ENCODE measurements at places on chromosomes 11 and 22.
A peak's percentile ranks its signal among the peaks of the same experiment; 100 is the strongest.

DNA sequence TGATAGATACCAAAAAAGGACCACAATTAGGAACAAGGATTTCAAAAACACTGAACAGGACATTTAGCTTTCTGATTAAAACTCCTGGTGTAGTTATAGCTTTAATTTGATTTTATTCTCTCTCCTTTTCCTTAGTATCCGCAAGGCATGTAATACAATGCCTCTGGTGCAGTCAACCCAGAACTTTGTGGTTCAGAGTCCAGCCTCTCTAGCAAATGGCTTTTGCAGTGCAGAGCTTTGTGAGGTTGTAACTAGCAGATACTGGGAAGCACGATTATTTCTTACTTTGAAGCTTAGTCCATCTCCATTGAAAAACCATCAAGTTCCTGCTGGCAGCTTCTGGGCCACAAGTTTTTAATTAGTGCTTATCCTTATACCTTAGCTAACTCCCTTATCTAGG is 79.8 kb downstream of the GRIA4 start:
- DNase-seq: no peak

DNA sequence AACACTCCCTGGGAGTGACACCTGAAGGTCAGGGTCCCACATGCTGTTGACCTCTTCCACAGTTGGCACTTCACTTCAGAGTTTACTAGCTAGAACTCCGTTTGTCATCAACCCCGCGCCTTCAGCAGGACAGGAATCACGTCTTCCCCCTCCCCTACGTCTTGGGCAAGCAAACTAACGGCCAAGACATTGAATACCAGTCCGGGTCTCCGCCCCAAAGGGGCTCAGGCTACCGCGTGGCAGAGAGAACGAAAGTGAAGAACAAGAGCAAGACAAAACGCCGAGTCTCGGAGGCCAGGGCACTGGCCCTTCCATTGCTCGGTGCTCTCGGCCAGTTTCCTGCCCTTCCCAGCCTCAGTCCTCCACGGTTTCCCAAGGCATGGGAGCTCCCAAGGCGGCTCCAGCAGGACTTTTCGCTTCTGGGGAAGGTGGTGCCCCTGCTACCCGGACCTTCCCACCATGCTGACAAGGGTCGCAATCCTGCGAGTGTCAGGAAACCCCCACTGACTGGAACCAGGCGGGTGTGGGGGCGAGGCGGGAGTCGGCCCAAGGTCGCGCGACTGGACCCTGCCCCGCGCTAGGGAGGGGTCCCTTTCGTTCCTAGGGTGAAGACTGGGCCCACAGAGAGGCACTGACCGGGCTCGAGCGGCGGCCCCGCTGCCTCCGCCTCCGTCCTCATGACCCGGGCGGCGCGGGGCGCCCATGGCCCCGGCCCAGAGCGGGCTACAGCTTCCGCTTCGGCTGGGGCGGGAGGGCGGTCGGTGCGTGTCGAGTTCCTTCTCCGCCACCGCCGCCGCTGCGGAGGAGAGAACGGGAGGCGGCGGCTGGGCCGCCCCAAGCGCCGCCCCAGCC is at the start of gene GUCD1:
TSS of gene GUCD1 (minus strand) at position 826 of the 852 bp plus-strand sequence. CDS start at position 679, 147 bp downstream.
- no peak for DNase-seq

DNA sequence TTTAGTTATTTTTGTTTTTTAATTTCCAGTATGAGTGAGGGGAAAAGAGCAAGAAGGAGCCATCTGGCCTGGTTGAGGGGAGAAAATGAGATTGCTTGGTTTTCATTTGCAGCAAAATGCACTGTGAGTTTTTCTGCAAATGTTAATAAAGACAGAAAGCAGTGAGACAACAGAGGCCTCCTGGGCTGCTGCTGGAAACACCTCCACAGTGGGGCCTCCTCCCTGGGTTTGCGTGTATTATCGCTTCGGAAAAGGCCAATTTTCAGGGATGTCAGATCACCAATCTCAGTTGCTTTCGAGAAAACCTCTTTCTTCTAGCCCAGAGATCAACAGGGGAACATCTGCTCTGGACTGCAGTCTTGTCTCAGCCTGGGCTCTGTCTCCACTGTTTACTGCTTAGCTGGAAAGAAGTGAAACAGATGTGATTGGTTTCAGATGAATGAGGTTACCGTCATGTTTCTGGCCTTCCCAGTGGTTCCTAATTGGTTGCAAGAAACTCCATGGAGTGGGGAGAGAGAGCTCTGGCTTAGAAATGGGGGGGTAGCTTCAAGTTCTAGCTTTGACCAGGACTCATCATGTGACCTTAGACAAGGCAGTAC is 17.3 kb downstream of the TSPAN18 start:
- no peak for DNase-seq

GRCh38 chr11:5004424-5005274 is 10.0 kb downstream of the OR51L1 start:
- DNase-seq: no peak

DNA sequence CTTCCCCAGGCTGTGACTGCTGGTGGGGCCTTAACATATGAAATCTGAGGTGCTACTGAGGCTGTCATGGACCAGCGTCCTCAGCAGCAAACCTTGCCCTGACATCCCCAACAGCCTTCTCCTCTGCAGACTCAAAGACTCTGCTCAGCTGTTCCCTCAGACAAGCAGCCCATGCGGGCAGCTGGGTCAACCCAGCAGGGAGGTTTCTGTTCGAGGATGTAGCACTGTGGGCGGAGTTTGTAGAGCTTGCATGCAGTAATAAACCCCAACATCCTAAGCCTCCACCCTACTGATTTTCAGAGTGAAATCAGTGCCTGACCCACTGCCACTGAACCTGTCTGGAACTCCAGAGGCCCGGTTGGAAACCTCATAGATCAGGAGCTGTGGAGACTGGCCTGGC is 88.8 kb upstream of the XKR3 start:
- no peak for DNase-seq

DNA sequence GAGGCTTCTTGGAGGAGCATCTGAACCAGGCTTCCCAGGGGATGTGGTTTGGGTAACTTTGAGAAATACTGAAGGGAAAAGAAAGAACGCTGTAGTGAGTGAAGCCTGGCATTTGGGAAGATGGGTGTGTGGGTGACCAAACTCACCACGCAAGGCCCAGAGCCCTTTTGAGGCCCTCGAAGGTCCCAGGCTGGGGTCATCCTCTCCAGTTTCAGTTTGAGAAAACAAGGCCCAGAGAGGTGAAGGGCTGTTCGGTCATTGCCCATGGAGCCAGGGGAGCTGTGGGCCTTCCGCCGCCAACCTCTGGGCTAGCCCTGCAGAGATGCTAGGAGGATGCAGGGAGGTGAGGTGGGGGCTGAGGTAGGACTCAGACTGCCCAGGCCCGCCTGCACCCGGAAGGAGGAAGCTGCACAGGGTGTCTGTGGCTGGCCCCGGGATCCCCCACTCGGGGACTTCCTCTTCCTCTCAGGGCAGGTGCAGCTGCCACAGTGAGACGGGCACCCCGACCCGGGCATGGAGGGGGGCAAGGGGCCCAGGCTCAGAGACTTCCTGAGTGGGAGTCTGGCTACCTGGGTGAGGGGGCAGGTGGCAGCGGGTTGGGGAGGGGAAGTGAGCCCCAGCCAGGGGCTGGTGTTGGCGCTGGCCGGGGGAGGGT is at the start of gene CCDC88B:
TSS of gene CCDC88B (plus strand) at position 451 of the 655 bp plus-strand sequence. CDS start at position 514, 63 bp downstream.
- peak; percentile 58 for DNase-seq

- no peak for DNase-seq
Observed at GRCh38 chr11:95764267-95764898, 25.2 kb downstream of the FAM76B start.

DNA sequence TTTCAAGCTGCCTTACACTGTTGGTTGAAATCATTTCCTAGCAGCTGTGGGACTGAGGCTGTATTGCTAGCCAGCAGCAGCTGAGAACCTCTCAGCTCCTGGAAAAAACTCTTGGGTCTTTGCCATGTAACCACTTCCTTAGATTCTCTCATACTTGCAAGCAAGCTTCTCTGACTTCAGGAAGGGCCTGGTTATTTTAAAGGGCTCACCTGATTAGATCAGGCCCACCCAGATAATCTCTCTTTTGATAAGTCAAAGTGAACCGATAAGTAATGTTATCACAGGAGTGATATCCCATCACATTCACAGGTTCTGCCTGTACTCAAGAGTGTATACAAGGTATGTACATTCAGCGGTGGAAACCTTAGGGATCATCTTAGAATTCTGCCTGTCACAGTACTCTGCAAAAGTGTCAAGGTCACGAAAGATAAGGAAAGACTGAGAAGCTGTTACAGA is 7.4 kb upstream of the CLPB start:
- DNase-seq: no peak

DNA sequence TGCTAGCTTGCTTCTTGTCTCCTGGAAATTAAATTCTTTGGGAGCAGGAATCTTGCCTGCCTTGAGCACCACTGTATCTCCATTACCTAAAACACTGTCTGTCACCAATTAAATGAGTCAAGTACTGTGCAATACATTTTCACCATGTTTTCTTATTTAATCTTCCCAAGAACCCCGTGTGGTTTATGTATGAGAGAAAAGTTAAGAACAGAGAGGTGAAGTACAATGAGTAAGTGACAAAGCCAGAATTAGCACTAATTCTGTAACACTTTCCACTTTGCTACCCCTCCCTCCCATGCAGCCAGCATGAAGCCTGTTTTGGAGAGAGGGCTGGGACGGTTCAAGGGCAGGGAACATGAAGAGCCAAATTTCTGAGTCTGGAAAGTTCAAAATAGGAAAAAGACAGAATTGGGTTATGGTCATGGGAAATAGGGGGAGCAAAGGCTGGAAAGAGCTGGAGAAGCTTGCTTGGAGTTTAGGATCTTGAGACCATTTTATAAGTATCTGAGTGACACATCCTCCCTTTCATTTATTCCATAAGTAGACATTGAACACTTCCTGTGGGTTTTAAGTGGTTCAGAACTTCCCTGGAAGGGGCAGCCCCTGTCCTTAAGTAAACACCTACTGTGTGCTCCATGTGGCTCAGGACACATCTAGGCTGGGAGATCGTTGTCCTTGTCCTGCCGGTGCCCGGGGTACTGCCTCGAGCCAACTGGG is 60.5 kb upstream of the CHST1 start:
- DNase-seq: no peak

DNA sequence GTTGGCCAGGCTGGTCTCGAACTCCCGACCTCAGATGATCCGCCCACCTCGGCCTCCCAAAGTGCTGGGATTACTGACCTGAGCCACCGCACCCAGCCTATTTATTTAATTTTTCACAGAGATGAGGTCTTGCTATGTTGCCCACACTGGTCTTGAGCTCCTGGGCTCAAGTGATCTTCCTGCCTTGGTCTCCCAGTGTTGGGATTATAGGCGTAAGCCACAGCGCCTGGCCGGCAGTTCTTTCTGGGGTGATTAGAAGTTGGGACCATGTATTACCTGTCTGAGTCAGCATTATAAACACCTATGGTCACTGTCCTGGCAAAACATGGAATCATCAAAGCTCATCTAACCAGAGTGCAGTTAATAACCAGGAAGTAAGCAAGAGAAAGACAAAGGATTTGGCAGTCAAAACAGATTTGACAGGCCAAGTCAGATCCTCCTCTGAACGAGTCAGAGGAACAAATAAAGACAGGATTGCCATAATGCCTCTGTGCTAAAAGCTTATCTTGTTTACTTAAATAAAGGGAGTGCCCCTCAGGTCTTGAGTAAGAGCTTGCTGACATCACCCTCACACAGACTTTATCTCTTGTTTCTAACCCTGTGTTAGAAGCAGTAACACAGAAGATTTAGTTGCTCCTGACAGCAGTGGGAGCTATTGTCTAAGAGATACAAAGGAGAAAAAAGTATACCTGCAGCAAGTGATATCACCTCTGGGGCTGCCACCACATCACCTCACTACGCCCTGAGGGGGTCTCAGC is 3.7 kb downstream of the SERPIND1 start:
- no peak for DNase-seq

DNA sequence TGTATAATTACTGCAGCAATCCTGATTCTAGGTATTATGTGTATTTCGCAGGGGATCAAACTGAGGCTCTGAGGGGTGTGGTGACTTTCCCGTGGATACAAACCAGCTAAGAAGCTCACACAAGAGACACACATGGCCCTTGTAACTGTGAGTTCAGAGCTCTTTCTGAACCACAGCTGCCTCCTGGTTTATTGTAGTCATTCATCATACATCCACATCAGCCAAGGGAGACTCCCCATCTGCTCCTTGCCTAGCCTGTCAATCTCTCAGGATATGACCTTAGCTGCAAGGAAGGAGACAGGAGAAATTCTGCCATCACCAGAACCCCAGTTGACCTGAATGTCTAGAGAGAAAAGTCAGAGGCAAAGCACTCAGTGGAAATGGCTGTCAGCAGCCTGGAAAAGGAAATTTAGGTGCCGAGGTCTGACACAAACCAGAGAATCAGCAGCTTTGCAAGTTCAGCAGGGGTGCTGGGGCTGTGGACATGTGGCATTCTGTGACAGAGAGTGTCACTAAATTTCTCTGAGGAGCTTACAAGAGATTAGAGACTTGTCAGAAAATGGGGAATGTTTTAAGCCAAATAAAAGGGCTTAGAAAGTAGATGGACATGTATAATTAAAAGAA is 209.5 kb downstream of the AASDHPPT start:
- DNase-seq: no peak

DNA sequence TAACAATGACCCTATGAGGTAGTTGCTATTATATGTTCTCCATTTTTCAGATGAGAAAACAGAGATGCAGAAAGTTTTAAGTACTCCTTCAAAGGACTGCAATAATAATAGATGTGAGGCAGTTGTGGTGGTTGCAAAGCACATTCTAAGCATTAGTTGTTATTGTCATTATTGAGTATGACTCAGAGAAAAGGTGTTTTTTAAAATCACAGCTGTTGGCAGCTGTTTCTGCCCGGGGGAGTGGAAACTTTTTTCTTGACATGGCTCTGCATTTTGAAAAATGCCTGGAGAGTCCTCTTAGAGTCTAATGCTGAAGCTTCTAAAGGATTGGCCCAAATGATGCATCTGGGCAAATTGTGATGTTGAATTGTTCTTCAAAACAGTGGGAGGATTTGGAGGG is 244.5 kb upstream of the MPPED2 start:
- DNase-seq: no peak

- DNase-seq: no peak
Observed at GRCh38 chr11:125257190-125257579, 92.6 kb downstream of the PKNOX2 start.

DNA sequence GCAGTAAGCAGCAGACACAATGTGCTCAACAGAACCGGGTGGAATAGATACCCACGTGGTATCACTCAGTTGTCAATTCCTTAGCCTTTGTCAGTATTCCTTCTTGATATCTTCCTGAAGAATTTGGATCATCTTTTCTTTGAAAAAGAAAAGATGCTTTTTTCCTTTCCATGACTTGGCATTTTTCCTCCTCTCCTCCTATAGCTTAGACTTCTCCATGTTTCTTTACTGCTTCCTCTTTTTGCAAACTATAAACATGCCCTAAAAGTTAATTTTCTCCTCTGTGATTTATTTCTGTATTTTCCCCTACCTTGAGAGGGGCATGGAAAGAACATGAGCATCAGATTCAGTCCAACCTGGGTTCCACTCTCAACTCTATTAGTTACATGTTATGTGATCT is 11.7 kb downstream of the CBLIF start:
- no peak for DNase-seq

Measured in stimulated activated CD8-positive, alpha-beta memory T cell treated with anti-CD3 and anti-CD28 coated beads, Interleukin-4, amount 100 ng/mL, for 4 hours (primary cell).